LHCN-M2 (cell line): ENCODE measurements at places on chromosomes 7 and 10. TPM values are rescaled to one million over a fixed set of nuclear protein-coding genes. Genes with fewer than 3 reads are reported as not detected.

EN2 gene
- total RNA-seq = 0.19 and 0.69 TPM in 2 replicates

HSPA12A gene
- 3.6 TPM in 2 replicates for total RNA-seq

ARMC3 gene
- not detected in 2 replicates for total RNA-seq

HOXA2 gene
- 0.46 and 0.51 TPM in 2 replicates for total RNA-seq

CD36 gene
- 5.4 and 7.9 TPM in 2 replicates for total RNA-seq

OPN4 gene
- not detected in 2 replicates for total RNA-seq

PLEKHS1 gene
- total RNA-seq = not detected in 2 replicates

POT1 gene
- 28.9 and 31.2 TPM in 2 replicates for total RNA-seq

GLI3 gene
- 2.6 and 4.4 TPM in 2 replicates for total RNA-seq

NANOS1 gene
- 0.45 and 0.98 TPM in 2 replicates for total RNA-seq

CCL24 gene
- not detected in 2 replicates for total RNA-seq

WNT8B gene
- not detected in 2 replicates for total RNA-seq

NME8 gene
- total RNA-seq = not detected in 2 replicates

CPA1 gene
- 0.23 TPM in 1 of 2 replicates, not detected in the other for total RNA-seq

DIP2C gene
- 3.8 and 4.9 TPM in 2 replicates for total RNA-seq

GIMAP4 gene
- not detected in 2 replicates for total RNA-seq

C10orf90 gene
- 1.0 and 2.7 TPM in 2 replicates for total RNA-seq

ANXA7 gene
- 155 and 159 TPM in 2 replicates for total RNA-seq

ASIC3 gene
- total RNA-seq = 0.19 and 2.2 TPM in 2 replicates

SH2D4B gene
- total RNA-seq = not detected in 2 replicates

MCM7 gene
- total RNA-seq = 283 and 290 TPM in 2 replicates

SDK1 gene
- 7.2 and 8.3 TPM in 2 replicates for total RNA-seq

CLCN1 gene
- total RNA-seq = not detected in 2 replicates

CALY gene
- not detected in 2 replicates for total RNA-seq

SLC39A12 gene
- not detected in 2 replicates for total RNA-seq

CNTNAP2 gene
- not detected in 2 replicates for total RNA-seq

PTPN12 gene
- total RNA-seq = 78.3 and 106 TPM in 2 replicates

GUSB gene
- total RNA-seq = 24.8 and 45.4 TPM in 2 replicates

NRG3 gene
- not detected in 2 replicates for total RNA-seq

GIMAP8 gene
- total RNA-seq = 0.06 TPM in 1 of 2 replicates, not detected in the other

CTAGE8 gene
- 0.06 and 0.17 TPM in 2 replicates for total RNA-seq

SAP25 gene
- 2.4 TPM in 1 of 2 replicates, not detected in the other for total RNA-seq

SPDYE9 gene
- total RNA-seq = not detected in 2 replicates

ZNF736 gene
- total RNA-seq = 11.0 and 13.1 TPM in 2 replicates

MCM10 gene
- total RNA-seq = 26.1 and 29.6 TPM in 2 replicates

KIF20B gene
- 44.4 and 48.6 TPM in 2 replicates for total RNA-seq

INMT gene
- total RNA-seq = 1.4 and 1.7 TPM in 2 replicates

DGKI gene
- 4.2 and 5.3 TPM in 2 replicates for total RNA-seq

PCDH15 gene
- total RNA-seq = 0.11 TPM in 1 of 2 replicates, not detected in the other

TAS2R41 gene
- not detected in 2 replicates for total RNA-seq

GSDME gene
- 42.6 and 51.6 TPM in 2 replicates for total RNA-seq

EIF5AL1 gene
- total RNA-seq = 0.45 and 0.63 TPM in 2 replicates
